ENCODE measurements at places on chromosomes 12 and 14. TPM values are rescaled to one million over a fixed set of nuclear protein-coding genes. Genes with fewer than 3 reads are reported as not detected.

The ABCD2 gene
- 8.1 TPM for total RNA-seq

The SIX6 gene
- total RNA-seq: not detected

The AHNAK2 gene
- total RNA-seq: 152 TPM

The TXNDC16 gene
- 18.8 TPM for total RNA-seq

The TAS2R20 gene
- 6.3 TPM for total RNA-seq

The ALKBH2 gene
- total RNA-seq: 9.2 TPM

The DIO3 gene
- 4.2 TPM for total RNA-seq

The FAM186B gene
- total RNA-seq: 0.42 TPM

The SPX gene
- total RNA-seq: 1.5 TPM

The DNAI7 gene
- 0.21 TPM for total RNA-seq

The TSPAN8 gene
- total RNA-seq: 39.6 TPM

The MUCL1 gene
- total RNA-seq: not detected

The CFL2 gene
- total RNA-seq: 36.6 TPM

The SOAT2 gene
- 0.30 TPM for total RNA-seq

The CLEC2A gene
- total RNA-seq: not detected

The BEGAIN gene
- total RNA-seq: 13.3 TPM

The PPP1R12A gene
- 84.9 TPM for total RNA-seq

Data from tibial nerve (tissue), 4 donors.